Stimulated activated CD4-positive, alpha-beta T cell treated with anti-CD3 and anti-CD28 coated beads, Interleukin-2, amount 100 ng/mL, for 24 hours (primary cell): ENCODE measurements at places on chromosomes 2 and 18.

DNA sequence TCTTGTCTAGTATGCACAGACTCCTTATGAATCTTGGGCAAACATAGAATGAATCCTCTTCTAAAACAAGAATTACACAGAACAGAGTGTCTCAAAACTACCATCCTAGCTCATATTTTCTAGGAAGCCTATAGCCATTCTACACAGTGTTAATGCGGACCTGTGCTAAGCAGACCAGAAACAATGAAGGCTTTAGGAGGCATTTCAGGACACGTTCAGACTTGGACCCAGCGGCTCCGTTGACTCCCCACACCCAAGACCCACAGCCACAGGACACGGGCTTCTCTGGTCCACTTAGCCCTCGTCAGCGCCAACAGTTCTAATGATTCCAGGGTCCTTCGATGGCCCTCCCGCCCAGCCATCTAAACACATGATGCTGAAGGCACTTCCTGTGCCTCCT lies 182.2 kb downstream of the BCL11A start:
- DNase-seq = no peak

- no peak for DNase-seq
These were observed 3.1 kb downstream of the PSD4 start for GRCh38 chr2:113176696-113177355.

GRCh38 chr18:34802959-34803358 lies 92.9 kb downstream of the DTNA start:
- no peak for DNase-seq

DNA sequence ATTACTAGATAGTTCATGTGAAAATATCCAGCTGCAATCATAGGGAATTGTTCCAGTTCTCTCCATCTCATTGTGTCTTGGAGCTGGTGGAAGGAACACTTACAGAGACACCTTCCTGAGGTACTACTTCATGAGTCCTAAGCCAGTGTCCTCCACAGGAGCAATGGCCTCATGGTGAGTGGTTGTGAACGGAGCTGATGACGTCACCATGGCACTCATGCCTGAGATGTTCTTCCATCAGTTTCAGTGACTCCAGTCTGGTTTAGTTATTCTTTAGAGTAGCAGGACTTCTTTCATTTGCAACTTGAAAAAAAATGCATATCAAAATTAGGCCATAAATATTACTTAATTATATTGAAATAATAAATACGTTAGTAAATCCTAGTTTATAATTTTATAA lies 418.6 kb downstream of the ZNF521 start:
- no peak for DNase-seq

GRCh38 chr18:37398248-37398920 lies 167.2 kb downstream of the CELF4 start:
- DNase-seq = no peak

DNA sequence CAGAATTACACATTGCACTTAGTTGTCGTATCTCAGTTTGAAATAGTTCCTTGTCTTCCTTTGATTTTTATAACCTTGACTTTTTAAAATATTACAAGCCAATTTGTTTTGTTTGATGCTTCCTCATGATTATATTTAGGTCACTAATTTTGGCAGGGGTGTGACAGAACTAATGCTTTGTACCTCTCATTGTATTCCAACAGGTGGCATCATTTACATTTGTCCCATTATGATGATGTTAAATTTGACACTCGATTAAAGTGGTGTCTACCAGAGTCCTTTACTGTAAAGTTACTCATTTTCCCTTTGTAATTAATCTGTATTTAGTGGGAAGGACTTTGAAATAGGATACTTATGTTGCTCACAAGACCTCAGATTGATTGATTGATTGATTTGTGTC lies 21.5 kb upstream of the MFSD2B start:
- no peak for DNase-seq

DNA sequence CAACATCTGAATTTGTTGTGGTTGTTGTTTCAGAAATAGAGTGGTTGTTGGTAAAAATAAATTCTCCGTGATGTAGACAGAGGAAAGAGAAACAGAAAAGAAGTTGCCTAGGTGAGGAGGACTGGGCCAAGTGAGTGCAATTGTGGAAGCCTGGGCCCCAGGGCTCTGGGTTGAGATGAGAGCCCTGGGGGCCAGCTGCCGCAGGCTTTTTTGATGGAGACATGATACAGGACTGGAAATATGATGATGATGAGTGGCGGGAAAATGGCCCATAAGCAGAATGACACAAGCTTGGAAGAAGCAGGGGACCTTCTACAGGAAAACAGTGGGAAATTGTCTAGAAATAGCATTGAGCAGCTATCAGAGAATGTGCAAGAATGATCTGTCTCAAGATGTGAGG lies 181.8 kb downstream of the TDRD15 start:
- no peak for DNase-seq

- DNase-seq = no peak
These were observed 84.4 kb upstream of the CAVIN2 start for GRCh38 chr2:191931329-191931728.

DNA sequence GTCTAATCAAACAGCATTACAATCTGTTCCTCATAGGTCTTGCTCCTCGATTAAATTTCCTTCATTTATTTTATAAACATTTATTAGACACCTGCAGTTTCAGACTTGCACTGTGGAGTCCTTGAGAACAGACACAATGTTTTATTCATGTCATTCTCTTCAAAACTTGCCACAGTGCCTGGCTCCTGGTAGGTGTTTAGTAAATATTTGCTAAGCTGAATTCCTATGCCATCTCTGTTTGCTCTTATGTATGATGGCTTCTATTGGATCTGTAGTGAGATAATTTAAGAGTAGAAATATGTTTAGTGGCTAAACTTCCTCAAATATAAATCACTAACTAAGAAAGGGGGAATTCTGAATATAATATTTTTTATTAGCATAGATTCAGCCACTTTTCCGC lies 61.4 kb downstream of the LRATD1 start:
- DNase-seq = no peak

DNA sequence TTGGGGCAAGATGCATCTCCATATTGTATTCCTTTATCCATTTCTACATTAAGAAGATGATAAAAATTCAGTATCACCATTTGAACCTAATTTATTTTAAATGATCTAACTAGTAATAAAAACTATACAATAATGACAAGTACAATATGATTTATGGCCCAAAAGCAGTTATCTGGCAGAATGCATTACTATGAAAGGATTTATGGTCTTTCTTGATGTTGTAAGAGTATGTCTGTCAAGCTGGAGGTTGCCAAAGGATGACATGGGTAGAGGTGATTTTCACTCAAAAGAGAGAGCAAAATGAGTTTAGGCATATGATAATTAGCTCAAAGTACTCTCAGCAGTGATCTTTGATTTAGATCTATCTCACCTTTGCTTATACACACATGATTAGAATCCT lies 54.2 kb upstream of the MAP2 start:
- DNase-seq = no peak

GRCh38 chr2:204850581-204850980 lies 305.3 kb downstream of the PARD3B start:
- DNase-seq = no peak

- DNase-seq = no peak
These were observed 123.2 kb downstream of the THADA start for GRCh38 chr2:43472527-43473194.

DNA sequence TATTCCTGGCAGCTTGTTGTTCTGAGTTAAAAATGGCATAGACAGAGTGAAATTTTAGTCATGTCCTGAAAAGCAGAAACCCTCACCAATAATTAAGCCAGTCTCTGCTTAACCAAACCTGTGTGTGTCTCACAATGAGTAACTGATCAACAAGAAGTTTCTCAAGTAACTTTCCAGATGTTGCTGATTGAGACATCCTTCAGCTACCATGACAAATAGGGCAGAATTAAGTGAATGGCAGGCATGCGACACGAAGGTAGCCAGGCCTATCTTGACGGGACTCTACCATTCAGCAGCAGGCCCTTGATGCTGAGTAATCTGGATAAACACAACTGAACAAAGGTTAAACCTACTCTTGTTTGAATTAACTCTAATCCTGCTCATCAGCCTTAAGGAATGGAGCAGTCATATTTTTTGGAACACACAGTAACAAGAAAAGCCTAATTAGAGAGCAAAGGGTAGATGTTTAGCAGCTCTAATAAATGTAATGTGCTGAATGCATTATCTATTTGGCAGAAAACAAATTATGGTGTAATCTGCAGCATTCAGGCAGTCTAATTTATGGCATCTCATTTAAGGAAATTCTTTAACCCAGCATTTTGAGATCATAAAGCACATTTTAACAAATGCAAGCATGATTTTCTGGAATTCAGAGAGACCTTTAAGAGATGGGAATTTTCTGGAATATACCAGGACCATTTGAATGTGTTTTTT lies 159.5 kb upstream of the EPHA4 start:
- no peak for DNase-seq

- no peak for DNase-seq
These were observed 298.5 kb downstream of the ZNF521 start for GRCh38 chr18:25053466-25053865.
